ENCODE measurements at places on chromosomes 13 and 19.
A peak's percentile ranks its signal among the peaks of the same experiment; 100 is the strongest.

DNA sequence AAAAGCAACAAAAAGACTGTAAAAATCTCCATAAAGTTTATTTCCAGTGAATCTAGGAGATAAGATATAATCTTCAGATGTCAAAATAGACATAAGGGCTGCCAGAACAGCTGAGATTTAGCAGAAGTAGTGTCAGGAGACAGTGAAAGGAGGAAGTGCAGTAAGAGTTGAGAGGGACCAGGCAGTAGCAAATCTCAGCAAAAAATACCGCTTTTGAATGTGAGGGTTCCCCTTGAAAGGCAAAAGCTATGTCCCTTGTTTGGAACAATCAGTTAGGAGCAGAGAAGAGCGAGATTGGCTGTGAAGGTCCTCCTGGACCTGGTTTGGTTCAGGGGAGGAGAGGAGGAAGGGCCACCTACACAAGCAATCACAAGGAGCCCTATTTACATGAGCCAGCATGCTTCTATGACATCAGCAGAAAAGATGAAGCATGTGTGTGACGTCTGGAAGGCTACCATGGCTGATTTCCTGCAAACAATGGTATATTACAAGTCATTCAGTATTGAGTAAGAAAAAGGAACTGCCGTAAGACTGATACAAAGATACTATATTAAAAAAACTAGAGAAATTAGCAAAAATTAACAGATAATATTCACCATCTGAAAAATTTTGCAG is 98.9 kb upstream of the SIAH3 start:
- no peak for DNase-seq

- DNase-seq = no peak
Measured at GRCh38 chr19:45162608-45163143, 1.9 kb upstream of the NKPD1 start.

- DNase-seq = no peak
Measured at GRCh38 chr13:83865161-83866137, 16.8 kb downstream of the SLITRK1 start.

- DNase-seq = no peak
Measured at GRCh38 chr19:4923276-4923747, 14.0 kb downstream of the UHRF1 start.

GRCh38 chr13:112983042-112983305 is 14.0 kb downstream of the MCF2L start:
- no peak for DNase-seq

DNA sequence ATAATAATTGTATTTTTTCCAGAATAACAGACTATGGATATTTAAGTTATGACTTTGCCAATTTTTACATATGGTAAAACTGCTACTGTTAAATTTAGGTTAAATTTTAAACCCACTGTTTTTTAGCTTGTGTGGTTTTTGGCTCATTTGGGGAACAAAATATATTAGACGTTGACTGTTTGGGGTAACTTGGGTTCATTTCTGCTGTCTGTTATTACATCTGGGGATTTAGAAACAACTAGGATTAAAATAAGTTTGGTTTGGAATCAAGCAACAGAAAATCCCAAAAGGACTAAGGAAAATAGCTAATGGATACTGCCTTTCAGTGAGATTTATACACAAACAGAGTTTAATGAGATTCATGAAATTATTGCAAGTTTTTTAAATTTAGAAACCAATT is 92.9 kb downstream of the ZNF100 start:
- no peak for DNase-seq

DNA sequence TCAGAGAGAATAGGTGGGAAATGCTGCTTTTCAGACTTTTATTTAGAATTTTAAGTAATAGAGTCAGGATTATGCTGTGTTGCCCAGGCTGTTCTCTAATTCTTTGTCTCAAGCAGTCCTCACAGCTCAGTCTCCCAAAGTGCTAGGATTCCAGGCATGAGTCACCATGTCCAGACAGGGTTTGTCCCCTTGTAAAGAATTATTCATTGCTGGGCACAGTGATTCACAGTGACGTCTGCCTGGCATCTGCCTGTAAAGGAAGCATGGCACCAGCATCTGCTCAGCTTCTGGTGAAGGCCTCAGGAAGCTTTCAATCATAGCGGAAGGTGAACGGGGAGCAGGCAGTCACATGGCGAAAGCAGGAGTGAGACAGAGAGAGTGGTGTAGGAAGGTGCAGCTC is 17.7 kb downstream of the ZNF763 start:
- no peak for DNase-seq

DNA sequence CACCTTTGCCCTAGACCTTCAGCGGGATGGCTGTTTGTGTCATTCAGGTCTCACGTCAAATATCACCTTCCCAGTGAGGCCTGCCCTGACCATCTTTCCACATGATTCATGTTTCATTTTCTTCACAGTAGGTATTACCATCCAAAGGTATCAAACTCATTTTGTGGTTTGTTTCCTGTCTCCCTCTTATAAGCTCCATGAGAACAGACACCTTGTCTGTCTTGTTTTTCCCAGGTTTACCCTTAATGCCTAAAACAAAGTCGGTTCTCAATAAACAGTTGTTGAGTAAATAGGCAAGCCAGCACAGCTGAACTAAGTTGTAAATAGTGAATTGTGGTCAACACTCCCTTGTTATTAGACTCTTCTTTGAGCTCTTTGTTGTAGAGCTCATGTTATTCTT is 122.6 kb upstream of the GJB6 start:
- no peak for DNase-seq

GRCh38 chr13:46372071-46372470 is 15.0 kb downstream of the RUBCNL start:
- no peak for DNase-seq

DNA sequence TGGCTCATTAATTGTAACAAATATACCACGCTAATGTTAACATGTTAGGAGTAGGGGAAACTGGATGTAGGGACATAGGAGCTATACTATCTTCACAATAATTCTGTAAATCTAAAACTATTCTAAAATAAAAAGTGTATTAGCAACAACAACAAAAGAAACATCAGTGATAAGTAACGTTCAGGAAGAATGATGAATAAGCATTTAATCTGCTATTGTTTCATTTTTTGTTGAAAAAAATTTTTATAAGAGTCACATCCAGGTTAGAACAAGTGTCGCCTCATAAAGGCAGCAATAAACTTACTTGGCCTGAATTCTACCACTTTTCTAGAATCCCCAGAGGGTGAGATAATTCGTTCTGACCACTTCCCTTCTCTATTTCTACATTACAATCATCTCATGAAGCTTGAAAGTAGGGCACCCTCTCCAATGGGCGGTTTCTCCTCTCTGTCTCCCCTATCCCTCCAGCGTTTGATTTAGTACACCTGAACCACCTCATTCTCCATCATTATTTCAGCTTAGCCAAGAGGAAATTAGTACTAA is 253.1 kb upstream of the IPO5 start:
- DNase-seq = no peak

DNA sequence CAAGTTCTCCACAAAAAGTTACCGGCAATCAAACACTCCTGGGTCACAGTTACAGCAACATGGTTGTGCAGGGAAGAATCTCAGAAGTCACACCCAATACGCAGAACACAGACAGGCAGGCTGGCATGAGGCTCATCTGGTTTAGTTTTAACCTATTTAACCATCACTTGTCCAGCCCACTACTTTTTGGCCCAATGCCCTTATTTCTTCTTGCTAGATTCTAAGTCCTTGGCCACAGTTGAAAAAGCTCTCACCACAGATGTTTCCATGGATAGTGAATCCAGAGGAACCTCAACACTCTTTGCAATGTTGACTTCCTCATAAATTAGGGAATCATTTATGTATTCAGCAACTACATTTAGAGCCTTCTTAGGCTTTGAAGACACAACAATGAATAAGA is 50.7 kb upstream of the FNDC3A start:
- DNase-seq = no peak

DNA sequence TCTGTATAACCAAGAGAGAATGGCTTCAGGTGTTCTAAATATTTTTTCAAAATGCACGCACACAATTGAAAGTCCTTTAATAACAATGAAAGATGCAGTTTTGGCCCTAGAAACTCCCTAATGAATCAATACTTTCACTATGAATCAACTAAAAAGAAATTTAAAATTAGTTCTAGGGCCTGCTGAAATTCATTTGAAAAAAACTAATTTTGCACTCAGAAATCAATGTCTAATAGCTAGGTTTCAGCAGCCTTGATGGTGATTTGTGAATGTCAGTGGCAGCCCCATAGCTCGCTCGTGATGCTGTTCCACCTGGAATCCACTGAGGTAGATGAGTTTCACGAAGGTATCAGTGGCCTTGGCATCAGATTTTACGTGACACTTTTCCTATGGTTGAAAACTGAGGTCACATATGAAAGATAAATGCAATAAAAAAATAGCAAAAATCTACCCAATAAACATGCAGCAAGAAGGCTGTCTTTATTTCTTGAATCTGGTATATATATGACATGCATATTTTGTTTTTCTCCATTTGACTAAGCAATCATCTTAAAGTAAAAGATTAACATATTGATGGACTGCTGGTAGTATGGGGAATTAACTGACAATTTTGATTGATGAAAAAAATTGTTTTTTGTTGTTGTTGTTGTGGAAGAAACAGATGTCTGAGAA is 141.0 kb downstream of the AKAP11 start:
- no peak for DNase-seq

- no peak for DNase-seq
Measured at GRCh38 chr19:40906512-40906911, 24.5 kb upstream of the CYP2A7 start.

DNA sequence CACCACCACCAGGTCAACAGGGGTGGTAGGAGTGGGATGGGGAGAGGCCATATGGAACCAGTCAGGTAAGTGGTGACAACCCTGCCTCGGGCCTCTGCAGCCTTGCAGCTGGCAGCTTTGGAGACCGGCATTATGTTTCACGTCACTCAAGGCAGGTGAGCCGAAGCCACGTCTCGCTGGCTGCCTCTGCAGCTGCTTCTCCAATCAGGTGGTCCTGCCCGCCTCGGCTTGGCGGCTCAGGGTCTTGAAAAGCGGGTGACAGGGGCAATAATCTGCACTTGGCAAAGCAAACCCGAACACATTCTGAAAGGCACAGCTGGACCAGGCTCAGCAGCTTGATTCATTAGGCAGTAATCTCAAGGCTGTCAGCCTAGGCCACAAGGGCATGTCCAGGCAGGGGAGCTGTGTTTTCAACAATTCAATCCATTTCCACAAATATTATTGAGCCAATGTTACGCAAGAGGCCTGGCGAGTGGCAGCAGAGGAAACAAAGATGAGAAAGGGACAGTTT is 77.4 kb upstream of the PCDH8 start:
- no peak for DNase-seq

DNA sequence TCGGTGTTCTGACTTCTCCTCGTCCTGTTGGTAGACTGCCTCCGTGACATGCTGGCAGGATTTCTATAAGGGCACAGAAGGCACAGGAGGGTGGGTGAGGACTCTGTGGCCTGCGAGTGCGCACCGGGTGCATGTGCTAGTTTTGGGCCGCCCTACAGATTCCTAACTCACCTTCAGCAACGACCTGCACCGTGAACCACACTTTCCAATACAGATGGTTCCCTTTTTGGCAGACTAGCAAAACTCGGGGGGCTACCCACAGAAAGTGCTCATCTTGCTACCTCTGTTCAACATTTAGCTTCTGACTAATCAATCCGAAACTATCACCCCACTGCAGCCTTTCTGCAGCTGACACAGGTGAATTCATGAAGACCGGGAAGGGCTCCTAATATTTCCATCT is 14.1 kb upstream of the AMER2 start:
- no peak for DNase-seq

- DNase-seq = no peak
Measured at GRCh38 chr13:95793018-95793555, 116.1 kb downstream of the DNAJC3 start.

GRCh38 chr19:27752530-27753184 is 1460.3 kb downstream of the UQCRFS1 start:
- no peak for DNase-seq

GRCh38 chr13:51270623-51271415 is 48.6 kb downstream of the FAM124A start:
- DNase-seq = no peak

DNA sequence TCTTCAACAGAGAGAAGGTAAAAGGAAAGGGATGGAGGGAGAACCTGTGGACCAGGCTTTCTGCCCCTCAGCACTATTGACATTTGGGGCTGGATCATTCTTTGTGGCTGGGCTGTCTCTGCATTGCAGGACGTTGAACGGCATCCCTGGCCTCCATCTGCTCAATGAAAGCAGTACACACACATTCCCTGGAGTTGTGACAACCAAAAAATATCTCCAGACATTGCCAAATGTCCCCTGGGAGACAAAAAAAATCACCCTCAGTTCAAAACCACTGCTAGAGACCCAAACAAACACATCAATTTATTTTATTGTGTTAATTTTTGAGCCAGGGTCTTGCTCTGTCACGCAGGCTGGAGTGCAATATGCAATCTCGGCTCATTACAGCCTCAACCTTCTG is 43.3 kb downstream of the INSR start:
- no peak for DNase-seq

- no peak for DNase-seq
Measured at GRCh38 chr13:63279136-63279535, 1863.5 kb upstream of the PCDH20 start.

- DNase-seq = no peak
Measured at GRCh38 chr19:55536366-55536765, 567 bp downstream of the SBK2 start.

DNA sequence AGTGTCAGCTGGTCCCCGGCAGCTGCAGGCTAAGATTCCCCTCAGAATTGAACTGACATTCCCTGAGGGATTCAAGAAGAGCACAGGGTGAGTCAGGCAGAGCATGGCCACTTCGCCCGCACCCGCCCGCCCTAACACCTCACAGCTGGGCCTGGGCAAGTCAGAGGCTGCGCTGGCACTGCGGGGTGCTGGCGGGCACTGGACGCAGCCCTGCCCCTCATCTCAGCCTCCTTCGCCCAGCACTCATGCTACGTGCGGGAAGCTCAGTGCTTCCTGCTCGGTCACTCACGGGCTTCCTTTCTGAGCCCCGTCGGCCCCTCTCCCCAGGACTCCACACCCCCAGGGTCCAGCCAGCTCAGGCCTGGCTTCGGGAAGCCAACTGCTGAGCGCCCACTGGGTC is 56.9 kb downstream of the MLLT1 start:
- DNase-seq = no peak

DNA sequence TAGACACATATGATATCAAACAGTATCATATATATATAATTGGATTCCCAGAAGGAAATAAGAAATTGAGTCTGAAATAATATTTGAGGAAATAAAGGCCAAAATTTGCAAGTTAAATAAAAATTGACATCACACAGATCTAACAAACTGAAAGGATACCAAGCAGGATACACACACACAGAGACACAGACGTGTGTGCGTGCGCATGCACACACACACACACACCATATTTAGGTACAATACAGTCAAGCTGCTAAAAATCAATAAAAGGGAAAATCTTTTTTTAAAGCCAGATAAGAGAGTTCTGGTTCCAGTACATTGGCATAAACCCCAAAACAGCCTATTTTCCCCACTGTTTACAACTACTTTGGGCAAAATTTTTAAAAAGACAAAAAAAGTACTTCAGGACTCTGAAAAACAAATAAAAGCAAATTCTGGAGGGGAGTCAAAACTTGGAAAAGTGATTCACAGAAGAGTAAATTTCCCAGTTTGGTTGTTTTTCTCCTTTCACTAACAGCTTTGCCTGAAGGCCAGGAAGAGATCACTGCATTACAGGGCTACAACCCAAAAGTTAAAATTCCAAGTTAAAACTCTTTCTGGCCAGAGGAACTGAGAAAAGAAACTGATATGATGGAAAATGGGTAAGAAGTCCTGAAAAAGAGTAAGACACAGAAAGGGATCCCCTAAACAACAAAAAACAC is 16.2 kb downstream of the MYCBP2 start:
- peak; percentile 20 for DNase-seq

GRCh38 chr13:98549728-98550317 is 27.1 kb downstream of the STK24 start:
- DNase-seq = no peak

GRCh38 chr13:27534108-27534980 is 84.0 kb upstream of the MTIF3 start:
- DNase-seq = no peak

GRCh38 chr13:73365252-73365651 is 306.4 kb downstream of the KLF5 start:
- no peak for DNase-seq
